Mammary epithelial cell (primary cell): ENCODE measurements at places on chromosomes 13 and 19.

DNA sequence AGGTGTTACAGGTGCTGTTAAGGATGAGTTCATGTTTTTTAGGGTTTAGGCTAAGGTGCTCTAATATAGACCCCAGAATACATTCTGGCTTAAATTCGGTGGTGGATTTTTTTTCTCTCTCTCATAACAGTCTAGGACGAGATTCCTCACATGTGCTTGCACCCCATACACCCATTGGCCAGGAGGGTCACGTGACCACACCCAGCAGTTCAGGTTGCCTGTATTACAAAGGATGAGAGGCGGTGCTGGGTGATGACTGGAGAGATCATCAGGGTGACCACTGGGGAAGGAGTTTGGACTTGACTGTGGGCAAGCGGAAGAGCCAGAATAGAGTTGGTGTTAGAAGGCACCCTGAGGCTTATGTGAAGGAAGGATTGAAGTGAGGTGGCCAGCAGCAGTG, 27.7 kb downstream of the PPP2R1A start:
- peak; percentile 12 for DNase-seq

DNA sequence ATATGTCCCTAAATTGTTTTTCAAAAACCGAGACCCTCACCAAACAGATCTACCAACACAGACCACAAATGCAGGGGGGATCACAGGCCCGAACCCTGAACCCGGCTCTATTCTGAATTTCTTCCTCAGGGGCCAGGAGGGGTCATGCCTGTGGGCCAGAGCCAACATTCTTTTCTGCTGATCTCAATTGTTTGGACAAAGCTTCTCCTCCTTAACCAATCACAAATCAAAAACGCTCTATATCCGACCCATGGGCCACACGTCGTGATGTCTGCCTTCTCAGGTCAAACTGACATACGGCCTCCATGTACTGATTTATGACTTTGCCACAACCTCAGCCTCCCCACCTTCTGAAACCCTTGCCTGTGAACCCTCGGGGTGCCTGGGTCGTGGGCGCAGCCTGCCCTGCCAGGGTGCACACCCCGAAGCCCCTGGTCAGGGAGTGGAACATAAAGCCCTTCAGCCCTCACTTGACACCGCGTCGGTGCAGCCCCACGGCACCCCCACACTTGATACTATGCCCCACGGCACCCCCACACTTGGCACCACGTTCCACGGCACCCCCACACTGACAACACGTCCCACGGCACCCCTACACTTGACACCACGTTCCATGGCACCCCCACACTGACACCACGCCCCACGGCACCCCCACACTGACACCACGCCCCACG, 58.4 kb upstream of the C13orf46 start:
- no peak for DNase-seq

GRCh38 chr19:555474-555808, 11.6 kb downstream of the GZMM start:
- DNase-seq = no peak

DNA sequence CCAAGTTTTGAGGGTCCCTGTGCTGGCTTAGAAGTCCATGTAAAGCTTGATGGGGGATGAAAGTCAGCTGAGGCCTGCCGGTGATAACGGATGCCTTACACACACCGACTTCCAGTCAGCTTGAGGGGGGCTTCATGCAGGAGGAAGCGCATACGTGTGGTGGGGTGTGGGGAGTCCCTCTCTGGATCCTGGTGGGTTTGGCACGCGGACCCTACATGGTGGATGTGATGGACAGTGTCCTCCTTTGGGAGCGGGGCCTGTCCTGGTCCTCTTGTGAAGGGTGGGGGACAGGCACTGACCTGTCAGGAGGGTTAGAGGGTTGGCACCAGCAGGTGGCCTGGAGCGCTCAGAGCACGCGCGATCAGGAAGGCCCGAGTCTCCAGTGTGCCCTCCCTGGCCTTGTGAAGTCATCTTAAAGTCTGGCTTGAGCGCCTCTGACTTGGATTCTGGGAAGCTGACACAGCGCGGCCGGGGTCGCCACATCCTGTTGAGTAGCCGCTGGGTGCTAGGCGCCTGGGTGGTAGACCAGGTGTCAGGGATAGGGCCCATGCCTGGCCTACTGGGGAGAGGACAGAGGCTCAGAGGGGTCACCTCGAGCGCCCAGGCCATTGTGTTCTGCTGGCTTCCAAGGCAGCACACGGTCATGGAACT, 2.9 kb downstream of the DAZAP1 start:
- DNase-seq = no peak

GRCh38 chr13:70732611-70733010, 624.4 kb upstream of the KLHL1 start:
- no peak for DNase-seq

DNA sequence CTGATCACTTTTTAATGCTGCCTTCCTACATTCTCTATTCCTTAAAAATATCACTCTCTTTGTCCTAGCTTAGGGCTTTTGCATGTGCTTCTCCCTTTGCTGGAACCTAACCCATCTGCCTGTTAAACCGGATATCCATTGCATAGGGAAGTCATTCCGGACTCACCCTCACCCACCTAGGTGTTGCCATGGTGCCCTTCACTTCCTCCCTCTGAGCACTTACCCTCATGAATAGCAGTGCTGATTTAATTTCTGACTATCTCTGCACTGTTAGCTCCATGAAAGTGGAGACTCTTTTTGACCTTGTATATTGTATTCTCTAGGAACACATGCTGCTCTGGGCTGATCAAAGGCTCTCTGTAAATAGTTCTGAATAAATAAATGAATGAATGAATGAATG, 401.9 kb downstream of the PCDH20 start:
- no peak for DNase-seq

DNA sequence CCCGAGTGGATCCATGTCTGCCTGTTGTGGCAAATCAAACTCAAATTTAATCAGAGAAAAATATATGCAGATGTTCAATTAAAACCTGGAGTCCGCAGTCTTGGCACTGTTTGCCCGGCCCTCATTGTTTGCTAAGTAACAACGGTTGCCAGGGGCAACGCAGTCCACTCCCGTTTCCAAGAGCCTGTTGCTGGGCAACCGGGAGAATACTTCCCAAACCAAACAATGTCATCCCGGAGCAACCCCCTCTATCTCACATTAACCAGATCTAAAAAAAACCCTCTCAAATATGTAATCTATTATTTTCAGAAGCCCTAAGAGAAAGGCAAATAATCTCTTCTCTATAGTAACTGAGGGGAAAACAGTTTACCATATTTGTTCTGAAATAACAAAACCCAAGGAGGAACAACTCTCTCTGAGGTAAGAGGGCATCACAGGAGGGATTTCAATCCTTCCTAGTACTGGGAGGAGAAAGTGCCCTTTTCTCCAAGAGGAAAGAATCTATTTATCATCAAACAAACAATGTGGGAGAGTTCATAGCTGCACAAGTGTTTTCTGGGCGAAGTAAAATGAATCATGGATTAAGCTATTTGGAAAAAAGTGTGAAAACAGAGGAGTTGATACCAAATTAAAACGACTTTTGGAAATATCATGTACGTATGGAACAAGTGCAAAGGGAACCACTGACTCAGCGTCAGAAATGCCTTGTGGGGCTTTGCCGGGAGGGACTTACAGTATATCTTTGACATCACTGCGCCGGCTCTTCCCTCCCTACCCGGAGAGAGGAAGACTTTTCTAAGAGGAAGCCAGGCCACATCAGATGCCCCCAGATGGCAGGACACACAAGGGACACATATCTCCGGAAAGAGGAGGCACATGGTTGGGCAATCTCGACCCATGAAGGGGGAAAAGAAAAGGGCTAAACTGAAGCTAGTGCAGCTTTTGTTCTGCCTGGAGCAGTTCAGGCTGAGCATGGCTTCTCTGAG, 43.3 kb downstream of the RFX2 start:
- DNase-seq = peak; percentile 84

DNA sequence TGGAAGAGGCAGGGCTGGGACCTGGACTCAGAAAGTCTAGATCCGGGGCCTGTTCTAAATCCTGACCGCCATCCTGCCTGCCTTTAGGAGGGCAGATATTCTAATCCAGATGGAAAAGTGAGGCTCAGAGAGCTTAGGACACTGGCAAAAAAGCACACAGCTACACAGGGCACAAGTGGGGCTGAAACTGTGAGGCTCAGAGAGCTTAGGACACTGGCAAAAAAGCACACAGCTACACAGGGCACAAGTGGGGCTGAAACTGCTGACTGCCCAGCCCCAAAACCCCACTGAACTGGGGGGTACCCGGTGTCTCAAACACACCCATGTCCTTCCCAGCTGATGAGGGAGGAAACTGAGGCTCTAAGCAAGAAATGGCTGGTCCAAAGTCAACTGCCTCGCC, 2.0 kb downstream of the AKT1S1 start:
- no peak for DNase-seq

- peak; percentile 1 for DNase-seq
These were observed 65.9 kb upstream of the ZNF599 start for GRCh38 chr19:34838753-34839431.

DNA sequence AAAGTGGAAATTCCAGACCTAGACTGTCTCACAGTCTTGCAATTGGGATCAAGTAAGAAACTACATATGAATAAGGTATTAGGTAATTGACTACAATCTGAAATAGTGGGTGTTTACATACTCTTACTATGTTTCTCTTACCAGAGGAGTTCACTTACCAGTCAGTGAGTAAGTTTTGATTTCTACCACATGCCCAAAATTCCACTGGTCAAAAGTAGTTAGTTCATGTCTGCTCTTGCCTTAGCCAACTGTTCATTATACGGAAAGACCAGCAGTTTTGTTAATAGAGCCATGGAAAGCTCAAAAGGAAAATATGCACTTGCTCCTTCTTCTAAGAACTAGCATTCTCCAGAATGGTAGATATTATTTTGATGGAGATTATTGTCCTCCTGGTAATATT, 490.8 kb downstream of the RFC3 start:
- DNase-seq = peak; percentile 91

GRCh38 chr13:92412481-92412880, 814.1 kb upstream of the GPC6 start:
- no peak for DNase-seq

GRCh38 chr13:64457976-64458375, 2772.2 kb downstream of the PCDH9 start:
- no peak for DNase-seq

- DNase-seq = peak; percentile 85
These were observed 531.3 kb downstream of the RFC3 start for GRCh38 chr13:34349091-34349722.

GRCh38 chr13:21798181-21798580, 127.3 kb downstream of the FGF9 start:
- no peak for DNase-seq

GRCh38 chr19:54431255-54431838, 16.1 kb downstream of the TTYH1 start:
- peak; percentile 53 for DNase-seq

DNA sequence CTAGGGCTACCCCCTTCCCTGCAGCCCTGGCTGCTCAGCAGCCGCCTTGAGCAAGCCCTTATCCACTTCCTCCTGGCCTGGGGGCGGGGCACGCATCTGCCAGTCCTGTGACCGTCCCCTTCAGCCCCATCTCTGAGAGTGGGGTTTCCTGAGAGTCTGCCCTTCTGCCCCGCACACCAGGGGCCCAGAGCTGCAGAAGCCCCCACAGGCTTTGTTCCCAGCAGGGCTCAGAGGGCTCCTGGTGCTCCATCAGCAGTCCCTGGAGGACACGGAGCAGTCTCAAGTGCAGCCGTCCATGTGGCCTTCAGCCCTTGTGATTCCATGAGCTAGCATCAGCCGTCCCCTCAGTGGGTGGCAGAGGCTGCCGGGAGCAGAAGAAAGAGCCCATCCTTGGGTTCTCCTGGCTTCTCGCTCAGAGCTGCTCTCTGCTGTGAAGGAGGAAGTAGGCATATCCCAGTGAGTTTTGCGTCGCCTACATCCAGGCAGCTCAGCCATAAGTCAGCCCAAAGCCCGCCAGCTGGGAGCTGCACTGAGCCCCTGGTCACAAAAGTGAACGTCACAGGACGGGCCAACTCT, 16.3 kb downstream of the MYO9B start:
- DNase-seq = no peak

DNA sequence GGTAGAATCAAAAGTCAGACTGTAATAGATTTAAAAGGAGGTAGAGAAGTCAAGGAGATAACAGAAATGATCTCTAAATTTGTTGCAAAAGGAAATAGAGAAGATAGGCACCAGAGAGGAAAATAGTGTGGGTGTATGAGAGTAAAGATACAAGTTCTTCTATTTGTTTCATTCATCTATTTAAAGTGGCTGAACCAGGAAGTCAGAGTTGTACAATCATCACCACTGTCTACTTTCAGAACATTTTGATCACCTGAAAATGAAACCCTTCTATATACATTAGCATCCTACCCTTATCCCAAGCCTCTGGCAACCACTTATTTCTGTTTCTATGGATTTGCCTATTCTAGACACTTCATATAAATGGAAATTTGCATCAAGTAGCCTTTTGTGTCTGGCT, 36.7 kb downstream of the INTS6 start:
- no peak for DNase-seq

GRCh38 chr13:72205773-72206172, 338.8 kb upstream of the DACH1 start:
- peak; percentile 81 for DNase-seq

DNA sequence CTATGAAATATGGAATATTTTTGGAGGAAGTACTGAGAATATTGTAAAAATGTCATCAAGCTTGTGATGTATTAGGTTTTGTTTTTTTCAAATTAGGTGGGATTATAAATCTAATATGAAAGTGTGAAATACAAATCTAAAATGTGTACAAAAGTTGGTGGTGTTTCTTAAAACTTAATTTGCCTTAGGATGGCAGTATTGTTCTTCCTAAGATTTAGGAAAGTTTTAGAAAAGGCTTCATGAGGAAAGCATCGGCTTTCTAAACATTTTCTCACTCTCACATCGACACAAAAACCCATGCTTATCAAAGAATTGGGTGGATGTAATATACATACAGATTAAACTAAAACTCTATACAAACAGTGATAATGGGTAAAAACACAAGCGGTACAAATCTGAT, 972.0 kb upstream of the PCDH20 start:
- no peak for DNase-seq

DNA sequence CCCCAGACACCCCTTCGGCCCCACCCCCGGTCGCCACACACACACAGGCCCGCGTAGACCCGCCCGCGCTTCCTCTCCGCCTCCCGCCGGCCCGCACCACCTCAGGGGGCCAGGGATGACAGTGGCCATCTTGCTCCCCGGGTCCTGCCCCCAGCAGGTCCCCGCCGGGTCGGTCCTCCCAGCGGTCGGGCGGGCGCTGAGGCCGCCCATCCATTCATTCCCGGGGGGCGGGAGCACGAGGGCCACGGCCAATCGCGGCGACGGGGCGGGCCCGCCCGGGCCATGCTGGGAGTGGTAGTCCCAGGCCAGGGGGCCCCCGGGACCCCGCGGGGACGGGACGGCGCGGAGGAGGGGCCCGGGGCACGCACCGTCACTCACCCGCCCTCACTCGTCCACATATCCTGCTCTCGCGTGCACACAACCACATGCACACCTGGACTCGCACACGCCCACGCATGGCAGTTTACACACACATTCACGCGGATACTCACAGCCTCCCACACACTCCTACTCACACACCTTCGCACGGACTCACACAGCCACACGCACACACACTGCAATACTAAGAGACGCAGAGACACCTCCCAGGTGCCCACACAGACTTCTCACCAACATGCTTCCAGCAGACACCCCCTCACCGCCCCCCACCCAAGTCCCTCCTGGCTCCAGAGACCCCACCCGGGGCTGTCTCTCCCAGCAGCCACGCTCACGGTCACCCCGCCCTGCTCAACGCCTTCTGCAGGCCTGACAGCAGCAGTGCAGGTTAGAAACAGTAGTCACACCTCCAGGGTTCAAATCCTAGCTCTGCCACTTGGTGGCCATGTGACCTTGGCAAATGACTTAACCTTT, at the start of gene DPF1:
Gene DPF1 (minus strand): TSS at position 209 of the 849 bp plus-strand sequence. CDS start 80 bp downstream, at position 129.
- DNase-seq = peak; percentile 79

GRCh38 chr19:23415561-23416191, 20.4 kb upstream of the ZNF91 start:
- DNase-seq = peak; percentile 21
